ENCODE measurements at places on chromosomes 13 and 19.

DNA sequence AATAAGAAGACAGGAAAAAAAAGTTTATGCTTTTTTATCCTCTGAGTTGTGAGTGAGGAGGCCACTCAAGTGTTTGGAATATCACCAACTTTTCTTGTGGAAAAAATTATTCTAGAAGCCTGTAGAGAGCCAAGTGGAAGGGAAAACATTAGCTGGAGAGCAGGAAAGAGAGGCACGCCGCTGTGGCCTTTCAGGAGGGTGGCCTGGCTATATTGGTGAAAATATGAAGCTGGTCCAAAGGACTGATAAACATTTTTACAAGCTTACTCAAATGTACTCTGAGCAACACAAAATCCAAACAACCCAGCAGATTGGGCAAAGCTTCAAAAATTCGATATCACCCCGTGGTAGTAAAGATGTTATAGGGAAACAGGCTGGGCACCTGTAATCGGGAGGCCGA is 2.3 kb upstream of the EIF3G start:
- DNase-seq = no peak

DNA sequence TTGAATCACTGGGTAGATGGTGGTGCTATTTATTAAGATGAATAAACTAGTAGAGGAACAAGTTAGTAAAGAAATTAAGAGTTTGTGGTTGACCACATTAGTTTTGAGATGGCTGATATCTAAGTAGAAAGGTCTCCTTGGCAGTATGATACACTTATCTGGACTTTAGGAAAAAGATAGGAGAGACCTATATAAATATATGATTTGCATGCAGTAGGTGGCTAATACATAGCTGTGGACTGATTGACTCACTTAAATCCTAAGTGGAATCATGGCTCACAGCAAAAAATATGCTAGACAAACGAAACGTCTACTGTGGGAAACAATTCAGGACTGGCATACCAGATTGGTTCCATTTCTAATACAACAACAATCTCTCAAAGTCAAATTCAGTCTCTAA is 92.0 kb downstream of the CAB39L start:
- no peak for DNase-seq

GRCh38 chr13:98803111-98803561 is 50.7 kb upstream of the SLC15A1 start:
- no peak for DNase-seq

DNA sequence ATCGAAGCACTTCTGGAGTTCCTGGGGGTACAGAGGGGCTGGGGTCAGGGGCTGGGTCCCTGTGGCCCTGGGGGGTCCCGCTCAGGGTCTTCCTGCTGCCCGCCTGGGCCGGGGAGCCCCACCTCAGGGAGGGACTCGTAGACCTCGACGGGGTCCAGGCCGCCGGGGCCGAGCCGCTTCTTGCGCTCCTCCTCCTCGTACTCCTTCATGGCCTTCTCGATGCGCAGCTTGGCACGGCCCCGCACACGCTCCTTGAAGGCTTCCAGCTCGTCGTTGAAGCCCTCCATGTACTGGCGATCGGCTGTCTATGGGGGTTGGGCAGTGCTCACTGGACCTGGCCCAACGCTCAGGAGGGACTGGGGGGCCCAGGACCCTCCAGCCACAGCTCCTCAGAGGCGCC is 10.2 kb downstream of the CDC37 start:
- no peak for DNase-seq

DNA sequence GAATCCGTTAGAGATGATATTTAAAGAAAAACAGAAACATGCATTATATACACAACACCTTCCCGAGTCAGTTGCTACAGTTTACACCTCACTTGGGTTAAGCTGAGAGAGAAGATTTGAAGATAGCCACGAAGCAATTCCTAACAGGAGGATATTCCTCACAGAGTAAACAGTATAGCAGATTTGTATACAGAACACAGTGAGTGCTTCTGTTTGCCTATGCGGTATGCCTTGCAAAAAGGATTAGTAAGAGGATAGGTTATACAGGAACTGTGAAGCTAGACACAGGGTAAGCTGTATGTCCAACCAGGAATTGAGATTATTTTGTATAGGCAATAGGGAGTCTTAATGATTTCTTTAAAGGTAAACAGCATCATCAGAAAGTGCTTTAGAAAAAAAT is 471.8 kb downstream of the LIG4 start:
- DNase-seq = no peak

All from NCI-H2081 treated with DMSO at 0.1 percent for 48 hours (cell line).